ENCODE measurements at places on chromosomes 7 and 10.
A peak's percentile ranks its signal among the peaks of the same experiment; 100 is the strongest.

GRCh38 chr10:12617191-12618175, 268.1 kb downstream of the CAMK1D start:
- no peak for DNase-seq

- DNase-seq, result no peak
Measured at GRCh38 chr7:726854-727103, 280 bp downstream of the DNAAF5 start.

DNA sequence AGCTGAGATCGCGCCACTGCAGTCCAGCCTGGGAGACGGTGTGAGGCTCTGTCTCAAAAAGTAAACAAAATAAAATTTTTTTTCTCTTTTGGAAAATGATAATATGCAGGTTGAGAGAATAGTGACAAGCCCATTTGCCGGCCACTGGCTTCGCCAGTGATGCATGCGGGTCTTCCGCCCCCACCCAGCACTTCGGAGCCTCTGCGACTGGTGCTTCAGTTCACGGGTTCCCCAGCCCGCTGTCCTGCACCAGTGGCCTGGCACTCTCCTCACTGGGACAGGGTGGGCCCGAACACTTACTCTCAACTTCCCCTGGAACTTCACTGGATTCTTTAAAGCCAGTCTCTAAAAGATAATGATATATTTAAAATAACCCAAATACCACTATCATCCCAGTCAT, 2.7 kb downstream of the SUN1 start:
- DNase-seq, result no peak

DNA sequence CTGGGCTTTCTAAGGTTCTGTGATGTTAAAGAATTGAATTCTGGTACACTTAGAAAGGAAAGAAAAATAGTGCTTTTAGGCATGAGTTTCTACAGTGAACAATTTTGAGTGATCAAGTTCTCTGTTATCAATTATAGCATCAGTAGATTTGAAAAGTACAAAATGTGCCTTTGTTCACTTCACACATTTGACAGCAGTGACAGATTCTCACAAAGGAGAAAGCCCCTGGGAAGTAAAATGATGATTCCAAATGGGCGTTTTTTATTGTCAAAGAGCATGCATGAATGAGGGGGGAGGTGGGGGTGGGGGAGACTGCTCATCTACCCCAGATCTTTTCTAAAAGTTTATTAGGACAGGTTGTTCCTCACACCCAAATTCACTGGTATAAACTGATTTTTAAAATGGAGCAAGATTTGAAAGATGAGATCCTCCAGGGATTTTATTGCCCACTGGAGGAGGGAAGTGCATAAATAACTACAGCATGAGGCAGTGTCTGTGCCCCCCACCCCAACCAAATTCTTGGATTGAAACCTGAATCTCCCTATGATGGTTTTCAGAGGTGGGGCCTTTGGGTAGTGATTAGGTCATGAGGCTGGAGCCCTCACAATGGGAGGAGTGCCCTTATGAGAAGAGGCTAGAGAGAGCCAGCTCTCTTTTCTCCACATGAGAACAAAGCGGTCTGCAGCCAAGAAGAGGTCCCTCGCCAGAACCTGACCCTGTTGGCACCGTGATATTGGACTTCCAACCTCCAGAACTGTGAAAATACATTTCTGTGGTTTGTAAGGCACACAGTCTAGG, 79.5 kb downstream of the AOAH start:
- no peak for DNase-seq

- no peak for DNase-seq
Measured at GRCh38 chr7:151993977-151994676, 31.3 kb upstream of the GALNT11 start.

DNA sequence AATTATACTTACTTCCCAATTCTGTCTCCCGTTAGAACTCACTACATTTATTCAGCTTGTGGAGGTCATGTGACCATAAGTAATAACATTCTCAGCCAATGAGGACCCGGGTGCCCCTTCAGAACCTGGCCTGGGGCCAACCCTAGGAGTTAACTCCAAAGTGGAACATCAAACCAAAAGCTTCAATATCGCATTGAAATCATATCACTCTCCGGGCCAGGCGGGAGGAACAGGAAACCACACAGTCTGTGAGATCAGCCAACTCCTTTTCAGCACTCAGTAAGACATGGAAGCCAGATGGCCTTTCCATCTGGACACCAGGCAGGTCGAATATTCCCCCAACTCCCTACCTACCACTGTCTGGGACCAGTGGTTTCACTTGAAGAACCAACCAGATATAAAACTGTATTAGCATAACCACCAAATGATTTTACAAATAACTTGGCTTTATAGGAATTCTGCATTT, 5.5 kb downstream of the CREB3L2 start:
- peak; percentile 74 for DNase-seq

DNA sequence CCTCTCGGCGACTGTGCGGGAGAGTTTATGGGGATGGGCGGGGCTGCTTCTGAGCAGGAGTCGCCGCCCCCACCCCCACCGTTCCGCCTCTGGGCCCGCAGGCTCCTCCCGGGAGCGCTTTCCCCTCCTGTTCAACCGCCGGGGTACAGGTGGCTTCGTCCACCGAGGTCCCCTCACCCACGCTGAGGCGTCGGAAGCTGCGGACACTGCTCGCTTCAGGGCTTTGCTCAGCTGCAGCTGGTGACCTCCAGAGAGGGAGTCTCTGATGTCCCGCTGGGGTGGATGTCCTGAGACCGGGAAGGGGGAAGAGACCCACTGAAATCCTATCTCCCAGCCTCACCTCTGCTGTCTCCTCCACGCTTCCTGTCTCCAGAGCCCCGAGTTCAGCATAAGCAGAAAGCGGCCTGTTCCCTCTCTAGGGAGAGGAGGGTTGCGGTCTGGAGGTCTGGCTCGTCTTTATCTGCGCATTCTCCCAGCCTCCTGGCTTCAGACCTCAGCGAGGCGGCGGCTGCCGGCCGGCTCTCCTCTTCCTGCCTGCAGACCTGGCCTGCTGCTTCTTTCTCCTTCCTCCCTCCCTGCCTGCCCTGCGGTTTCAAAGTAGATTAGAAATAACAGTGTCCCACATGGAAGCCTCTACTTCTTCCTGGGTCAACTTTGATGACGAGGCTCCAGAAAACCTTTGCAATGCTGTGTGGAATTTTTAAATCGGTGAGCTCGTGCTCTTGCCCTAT, 1.8 kb downstream of the CYP2E1 start:
- DNase-seq, result peak; percentile 56

- no peak for DNase-seq
Measured at GRCh38 chr7:4268040-4268965, 413.8 kb upstream of the FOXK1 start.

DNA sequence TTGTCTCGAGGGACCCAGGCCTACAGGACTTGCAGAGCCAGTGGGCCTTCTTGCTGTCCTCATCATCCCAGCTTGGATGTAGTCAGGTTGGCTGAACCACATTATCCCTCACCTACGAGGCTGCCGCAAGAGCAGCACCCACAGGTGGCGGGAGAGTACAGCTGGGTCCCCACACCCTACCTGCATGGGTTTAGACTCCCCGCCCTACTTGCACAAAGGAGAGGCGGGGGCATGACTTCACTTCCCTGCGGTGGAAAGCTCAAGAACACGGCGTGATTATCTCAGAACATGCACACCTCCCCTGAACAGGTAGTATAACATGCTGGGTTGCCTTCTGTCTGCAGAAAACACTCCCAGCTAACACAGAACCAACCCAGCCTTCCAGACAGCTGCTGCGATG, 57.5 kb downstream of the CTBP2 start:
- no peak for DNase-seq

DNA sequence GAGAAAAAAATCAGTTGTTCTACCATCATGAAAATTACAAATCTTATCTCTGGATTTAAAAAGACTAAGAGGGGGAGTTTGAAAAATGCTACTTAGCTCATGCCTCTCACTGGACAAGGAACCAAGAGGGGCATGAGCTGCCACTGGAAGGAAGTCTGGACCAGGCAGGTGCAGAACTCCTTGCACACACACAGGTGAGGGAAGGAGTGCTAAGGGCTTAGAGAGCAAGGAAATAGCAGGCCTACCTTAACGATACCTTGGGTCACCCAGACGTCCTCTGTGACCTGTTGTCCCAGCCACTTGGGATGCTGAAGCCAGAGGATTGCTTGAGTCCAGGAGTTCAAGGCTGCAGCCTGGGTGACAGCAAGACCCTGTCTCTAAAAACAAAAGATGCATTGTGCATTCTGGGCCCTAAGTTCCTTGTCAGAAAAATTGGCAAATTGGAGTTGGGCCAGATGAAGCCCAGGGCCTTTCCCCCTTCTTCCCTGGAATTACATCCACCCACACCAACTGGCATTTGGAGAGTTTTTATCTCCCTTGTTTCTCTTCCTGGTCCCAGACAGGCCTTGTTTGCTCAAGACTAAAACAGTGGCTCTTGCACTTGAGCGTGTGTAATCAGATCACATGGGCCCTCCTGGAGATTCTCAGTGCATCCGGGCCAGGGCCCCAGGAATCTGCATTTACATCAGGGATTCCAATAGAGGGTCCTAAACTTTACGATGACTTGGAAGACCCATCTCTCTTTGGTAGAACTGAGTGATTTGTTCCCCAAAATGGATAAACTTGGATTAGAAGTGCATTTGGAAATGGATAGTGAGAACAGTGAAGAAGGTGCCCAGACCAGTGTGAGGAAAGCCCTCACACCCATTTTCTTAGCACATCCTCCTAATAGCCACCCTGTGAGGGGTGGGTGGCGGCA, 3.0 kb downstream of the DDIT4 start:
- DNase-seq, result no peak

DNA sequence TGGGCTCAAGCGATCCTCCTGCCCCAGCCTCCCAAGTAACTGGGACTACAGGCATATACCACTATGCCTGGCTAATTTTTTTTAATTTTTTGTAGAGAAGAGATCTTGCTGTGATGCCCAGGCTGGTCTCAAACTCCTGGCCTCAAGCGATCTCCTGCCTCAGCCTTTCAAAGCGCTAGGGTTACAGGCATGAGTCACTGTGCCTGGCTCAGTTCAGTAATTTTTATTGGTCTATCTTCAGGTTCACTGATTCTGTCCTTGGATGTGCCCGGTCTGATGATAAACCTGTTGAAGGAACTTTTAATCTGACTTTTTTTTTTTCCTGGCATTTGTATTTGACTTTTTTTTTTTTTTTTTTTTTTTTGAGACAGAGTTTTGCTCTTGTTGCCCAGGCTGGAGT, 40.1 kb upstream of the STRIP2 start:
- DNase-seq, result no peak

- DNase-seq, result no peak
Measured at GRCh38 chr10:74677951-74678350, 148.4 kb upstream of the KAT6B start.

- peak; percentile 67 for DNase-seq
Measured at GRCh38 chr7:41943094-41943577, 240.2 kb upstream of the INHBA start.

DNA sequence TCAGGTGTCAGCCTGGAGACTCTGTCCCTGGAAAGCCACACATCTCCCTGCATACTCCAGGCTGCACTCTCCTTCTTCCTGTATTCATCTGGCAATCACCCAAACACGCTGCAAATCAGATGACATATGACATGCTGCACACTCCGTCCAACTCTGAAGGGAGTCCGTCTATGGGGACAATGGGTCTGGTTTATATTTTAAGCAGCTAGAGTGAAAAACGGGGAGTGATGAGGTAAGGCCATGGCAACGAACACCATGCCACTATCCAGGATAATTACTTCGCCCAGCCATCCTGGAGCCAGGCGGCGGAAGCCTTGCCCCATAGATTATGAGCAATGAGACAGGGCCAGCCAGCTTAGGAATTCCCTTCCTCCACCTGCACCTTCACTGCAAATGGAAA, 140.1 kb downstream of the PLXNA4 start:
- DNase-seq, result no peak

GRCh38 chr10:124447751-124448466, 1.9 kb downstream of the NKX1-2 start:
- DNase-seq, result no peak

DNA sequence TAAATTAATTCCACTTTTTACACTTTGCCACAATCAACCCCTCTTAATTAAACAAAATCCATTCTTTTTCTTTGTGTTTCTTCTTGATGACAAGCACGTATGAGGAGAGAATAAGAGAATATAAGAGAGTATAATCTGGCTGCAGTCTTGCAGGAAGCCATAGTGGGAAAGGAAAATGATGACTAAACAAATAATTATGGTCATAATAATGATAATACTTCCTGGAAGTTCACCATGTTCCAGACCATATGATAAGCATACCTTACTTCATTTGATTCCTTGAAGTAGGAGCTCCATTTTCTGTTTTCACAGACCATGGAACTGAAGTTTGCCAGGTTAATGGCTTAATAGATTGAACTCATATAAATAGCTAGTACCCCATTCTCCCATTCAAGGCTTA, 237.8 kb downstream of the SEMA3D start:
- no peak for DNase-seq

DNA sequence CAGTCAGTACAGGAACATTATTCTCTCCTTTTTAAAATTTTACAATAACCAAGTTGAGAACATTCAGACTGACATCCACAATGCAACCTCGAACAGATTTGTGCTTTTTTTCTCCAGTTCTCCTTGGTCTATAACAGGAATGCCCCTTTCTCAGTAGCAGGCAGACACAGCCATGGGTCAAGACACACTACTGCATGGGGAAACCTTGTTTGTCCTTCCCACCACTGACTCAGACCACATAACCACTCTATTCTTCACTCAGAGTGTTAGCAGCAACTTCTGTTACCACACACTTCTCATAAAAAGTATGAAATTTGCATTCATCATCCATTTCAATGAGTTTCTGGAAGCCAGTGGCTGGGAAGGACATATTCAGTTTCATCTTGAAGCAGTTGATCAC, 421.7 kb downstream of the ADRA2A start:
- no peak for DNase-seq

GRCh38 chr10:133249094-133249780, 11.6 kb downstream of the VENTX start:
- no peak for DNase-seq

DNA sequence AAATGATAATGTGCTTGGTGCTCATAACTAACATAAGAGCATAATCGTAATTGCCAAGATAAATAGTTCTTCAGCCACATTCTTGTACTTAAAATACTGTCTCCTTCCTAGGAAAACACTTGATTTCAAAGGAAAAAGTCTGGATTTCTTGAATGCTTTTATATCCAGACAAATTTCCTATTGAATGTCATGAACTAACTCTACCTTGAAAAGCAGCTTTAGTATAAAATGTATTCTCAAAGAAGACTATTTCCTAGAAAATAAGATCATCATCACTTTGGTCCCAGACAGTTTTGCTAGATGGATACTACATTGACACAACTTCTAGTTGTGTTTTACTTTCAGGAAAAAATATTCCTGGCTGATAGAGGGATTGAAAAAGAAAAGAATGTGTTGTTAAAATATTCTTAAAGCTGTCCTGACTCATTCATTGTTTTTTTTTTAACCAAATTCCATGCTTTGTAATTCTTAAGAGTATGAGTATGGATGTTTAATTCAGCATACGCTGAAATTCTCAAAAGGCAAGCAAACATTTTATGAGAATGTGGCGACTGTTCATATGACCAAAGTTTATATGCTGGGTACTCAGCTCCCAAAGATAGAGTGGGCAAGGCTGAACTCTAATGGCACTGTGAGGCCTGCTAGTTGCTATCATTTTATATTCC, 106.1 kb downstream of the PPP1R3A start:
- no peak for DNase-seq

Data from GDM1 (cell line).